Activated T-cell treated with anti-CD3 and anti-CD28 coated beads, Interleukin-2, amount 50 U/mL, for 72 hours (primary cell): ENCODE measurements at places on chromosomes 2 and 18. TPM values are rescaled to one million over a fixed set of nuclear protein-coding genes. Genes with fewer than 3 reads are reported as not detected.

GRCh38 chr18:37516361-37516853 is 49.2 kb downstream of the CELF4 start:
- no peak overlapping the region for H3K4me3 ChIP-seq
- no peaks in the 10 kb centered on the region for H3K36me3 ChIP-seq
- no peak overlapping the region for H3K27ac ChIP-seq
- DNase-seq = no peak

- peaks cover 4% of the 10 kb centered on the region for H3K36me3 ChIP-seq
- peaks cover 44% of the 10 kb centered on the region for H3K4me1 ChIP-seq
- H3K4me3 ChIP-seq = no peak overlapping the region
- H3K27me3 ChIP-seq = no peaks in the 10 kb centered on the region
- DNase-seq = no peak
- H3K27ac ChIP-seq = no peak overlapping the region
Measured at GRCh38 chr2:27702302-27702701, 38.6 kb downstream of the SLC4A1AP start.

- H3K4me3 ChIP-seq = no peak overlapping the region
- no peak overlapping the region for H3K27ac ChIP-seq
- H3K4me1 ChIP-seq = no peaks in the 10 kb centered on the region
Measured at GRCh38 chr18:10417664-10418063, 36.8 kb upstream of the APCDD1 start.

- peaks cover 6% of the 10 kb centered on the region for H3K27me3 ChIP-seq
- no peaks in the 10 kb centered on the region for H3K36me3 ChIP-seq
- no peak overlapping the region for H3K4me3 ChIP-seq
- DNase-seq = no peak
- no peak overlapping the region for H3K27ac ChIP-seq
- no peaks in the 10 kb centered on the region for H3K4me1 ChIP-seq
Measured at GRCh38 chr2:232395586-232395985, 11.1 kb upstream of the ALPG start.

DNA sequence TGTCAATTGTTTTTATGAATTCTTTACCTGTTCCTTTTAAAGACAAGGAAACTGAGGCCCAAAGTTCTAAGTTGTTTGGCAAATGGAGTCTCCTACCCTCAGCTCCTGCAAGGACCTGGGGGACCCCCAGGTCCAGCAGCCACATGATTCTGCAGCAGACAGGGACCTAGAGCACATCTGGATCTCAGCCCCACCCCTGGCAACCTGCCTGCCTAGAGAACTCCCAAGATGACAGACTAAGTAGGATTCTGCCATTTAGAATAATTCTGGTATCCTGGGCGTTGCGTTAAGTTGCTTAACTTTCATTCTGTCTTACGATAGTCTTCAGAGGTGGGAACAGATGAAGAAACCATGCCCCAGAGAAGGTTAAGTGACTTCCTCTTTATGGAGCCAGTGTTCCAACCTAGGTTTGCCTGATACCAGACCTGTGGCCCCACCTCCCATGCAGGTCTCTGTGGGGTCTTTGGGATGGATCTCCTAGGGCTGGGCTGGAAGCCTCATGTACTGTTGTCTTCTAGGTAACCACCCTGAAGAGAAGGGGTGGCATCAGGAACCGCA is 5.6 kb upstream of the CENPA start:
- DNase-seq = no peak
- H3K27ac ChIP-seq = no peak overlapping the region
- H3K27me3 ChIP-seq = no peaks in the 10 kb centered on the region
- no peak overlapping the region for H3K4me3 ChIP-seq
- peaks cover 25% of the 10 kb centered on the region for H3K4me1 ChIP-seq

GRCh38 chr2:18820966-18821365 is 231.6 kb upstream of the NT5C1B start:
- H3K4me1 ChIP-seq = no peaks in the 10 kb centered on the region
- DNase-seq = no peak
- no peaks in the 10 kb centered on the region for H3K36me3 ChIP-seq
- H3K27ac ChIP-seq = no peak overlapping the region
- no peaks in the 10 kb centered on the region for H3K27me3 ChIP-seq

- H3K4me3 ChIP-seq = no peak overlapping the region
- no peak overlapping the region for H3K27ac ChIP-seq
- no peaks in the 10 kb centered on the region for H3K4me1 ChIP-seq
- DNase-seq = no peak
- H3K27me3 ChIP-seq = no peaks in the 10 kb centered on the region
- no peaks in the 10 kb centered on the region for H3K36me3 ChIP-seq
Measured at GRCh38 chr2:41431756-41432155, 616.1 kb upstream of the PKDCC start.

DNA sequence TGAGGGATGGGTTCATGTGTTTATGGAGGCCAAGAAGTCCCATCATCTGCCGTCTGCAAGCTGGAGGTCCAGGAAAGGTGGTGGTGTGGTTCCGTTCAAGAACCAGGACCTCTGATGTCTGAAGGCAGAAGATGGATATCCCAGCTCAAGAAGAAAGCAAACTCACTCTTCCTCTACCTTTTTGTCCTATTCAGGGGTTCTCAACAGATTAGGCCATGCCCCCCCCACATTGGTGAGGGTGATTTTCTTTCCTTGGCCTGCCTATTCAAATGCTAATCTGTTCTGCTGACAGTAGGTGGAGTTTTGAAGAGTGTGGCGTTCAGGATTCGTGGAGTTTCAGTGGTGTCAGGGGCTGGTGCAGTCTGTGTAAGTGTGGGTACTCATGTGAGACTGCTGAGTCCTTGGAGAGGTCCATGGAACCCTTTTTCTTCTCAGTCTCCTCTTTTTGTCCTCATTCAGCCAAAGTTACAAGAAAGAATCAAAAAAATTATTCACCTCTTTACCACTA is 5.9 kb downstream of the MSL3B start:
- no peak for DNase-seq
- no peaks in the 10 kb centered on the region for H3K27me3 ChIP-seq

Gene NETO1
- 0.72 TPM for total RNA-seq

Gene MYO3B
- total RNA-seq = 4.1 TPM

Gene MCM6
- 257 TPM for total RNA-seq

Gene VAPA
- 197 TPM for total RNA-seq
